Frontal cortex (tissue), 4 donors: ENCODE measurements at places on chromosomes 11 and 22. TPM values are rescaled to one million over a fixed set of nuclear protein-coding genes. Genes with fewer than 3 reads are reported as not detected.

MTA2 gene
- total RNA-seq, result 154 TPM

MDK gene
- total RNA-seq, result 11.4 TPM

ANO3 gene
- 4.1 TPM for total RNA-seq

- no peak for DNase-seq
Observed at GRCh38 chr11:69022260-69022659, 9.2 kb upstream of the MRGPRF start.

GRCh38 chr22:24893341-24894070, 53.0 kb downstream of the LHFPL7 start:
- DNase-seq, result no peak

GRCh38 chr11:82505379-82505778, 228.3 kb downstream of the FAM181B start:
- DNase-seq, result no peak

GRCh38 chr11:76736773-76737495, 46.2 kb upstream of the TSKU start:
- no peak for DNase-seq

RIMBP3C gene
- total RNA-seq, result 0.82 TPM

FGF19 gene
- total RNA-seq, result not detected

- DNase-seq, result no peak
Observed at GRCh38 chr11:18457450-18457849, 1.8 kb downstream of the LDHAL6A start.

GRCh38 chr11:63527667-63528066, 8.9 kb upstream of the PLAAT4 start:
- DNase-seq, result no peak

DNA sequence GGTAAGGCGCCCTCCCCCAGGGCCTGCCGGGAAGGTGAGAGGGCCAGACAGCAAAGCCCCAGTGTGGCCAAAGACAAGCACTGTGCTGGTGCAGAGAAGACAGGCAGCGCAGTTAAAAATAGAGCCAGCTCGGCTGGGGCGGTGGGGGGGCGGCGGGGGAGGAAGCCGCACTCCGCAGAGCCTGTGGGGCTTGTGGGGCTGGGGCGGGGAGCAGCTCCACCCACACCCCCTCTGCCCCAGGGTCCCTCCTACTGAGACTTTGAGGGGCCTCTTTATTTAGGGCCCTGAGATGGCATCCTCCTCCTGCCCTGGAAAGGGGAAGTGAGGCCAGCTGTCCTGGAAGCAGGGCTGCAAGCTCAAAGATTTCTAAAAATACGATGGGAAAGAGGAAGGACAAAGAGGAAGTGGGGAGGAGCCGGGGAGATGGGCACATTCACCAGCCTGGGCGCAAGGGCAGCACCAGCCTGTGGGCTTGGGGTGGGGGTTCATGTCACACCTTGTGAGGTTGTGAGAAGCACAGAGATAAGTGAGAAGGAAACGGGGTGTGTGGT, 2.6 kb downstream of the CYTH4 start:
- DNase-seq, result peak; percentile 71

OR2AG2 gene
- 0.41 TPM for total RNA-seq

DNA sequence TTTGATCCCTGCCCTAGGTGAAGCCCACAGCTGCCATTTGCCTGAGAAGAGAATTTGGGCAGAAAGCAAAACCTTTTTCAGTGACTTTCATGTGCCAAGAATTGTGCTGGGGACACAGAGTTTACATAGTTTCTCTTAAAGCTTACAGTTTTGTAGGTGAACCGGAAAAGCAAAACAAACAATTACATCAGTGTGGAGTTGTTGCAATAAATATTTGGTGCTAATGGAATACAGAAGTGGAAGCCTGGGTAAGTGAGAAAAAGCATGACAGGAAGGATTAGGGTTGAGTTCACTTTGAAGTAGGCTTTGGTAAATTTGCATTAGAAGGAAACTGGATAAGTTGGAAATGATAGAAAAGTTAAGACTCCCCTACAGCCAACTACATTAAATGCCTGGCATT, 82.7 kb downstream of the RASSF10 start:
- DNase-seq, result no peak

GRCh38 chr11:5967708-5968107, 586 bp downstream of the OR56A5 start:
- DNase-seq, result no peak

- no peak for DNase-seq
Observed at GRCh38 chr22:37661160-37661924, 2.8 kb downstream of the PDXP start.

GRCh38 chr11:116911976-116912734, 74.7 kb upstream of the APOA1 start:
- DNase-seq, result no peak
